ENCODE measurements at places on chromosomes 6 and 20. TPM values are rescaled to one million over a fixed set of nuclear protein-coding genes. Genes with fewer than 3 reads are reported as not detected.

The ID4 gene
- total RNA-seq, result 3.6 TPM

GRCh38 chr6:117265410-117266256, at the start of gene VGLL2:
Gene VGLL2 (plus strand): TSS chr6:117265558. CDS start chr6:117265764, 206 bp downstream.
- peaks cover 33% of the 10 kb centered on the region for H3K4me1 ChIP-seq
- peak within 1 kb of the TSS; percentile 49 for H3K4me3 ChIP-seq
- no peak within 1 kb of the TSS for H3K27ac ChIP-seq
- DNase-seq, result no peak
- H3K27me3 ChIP-seq, result peaks cover 99% of the 10 kb centered on the region

The SGK1 gene
- total RNA-seq, result 44.5 TPM

GRCh38 chr20:63682384-63683139, 13.9 kb upstream of the TNFRSF6B start:
- peak overlapping the region; percentile 88 for H3K27ac ChIP-seq
- DNase-seq, result peak; percentile 80
- no peak overlapping the region for H3K4me3 ChIP-seq

GRCh38 chr6:23176471-23176870, 607.1 kb downstream of the HDGFL1 start:
- no peaks in the 10 kb centered on the region for H3K36me3 ChIP-seq
- H3K27ac ChIP-seq, result no peak overlapping the region
- H3K4me1 ChIP-seq, result peaks cover 6% of the 10 kb centered on the region
- no peaks in the 10 kb centered on the region for H3K27me3 ChIP-seq

The SPO11 gene
- not detected for total RNA-seq

DNA sequence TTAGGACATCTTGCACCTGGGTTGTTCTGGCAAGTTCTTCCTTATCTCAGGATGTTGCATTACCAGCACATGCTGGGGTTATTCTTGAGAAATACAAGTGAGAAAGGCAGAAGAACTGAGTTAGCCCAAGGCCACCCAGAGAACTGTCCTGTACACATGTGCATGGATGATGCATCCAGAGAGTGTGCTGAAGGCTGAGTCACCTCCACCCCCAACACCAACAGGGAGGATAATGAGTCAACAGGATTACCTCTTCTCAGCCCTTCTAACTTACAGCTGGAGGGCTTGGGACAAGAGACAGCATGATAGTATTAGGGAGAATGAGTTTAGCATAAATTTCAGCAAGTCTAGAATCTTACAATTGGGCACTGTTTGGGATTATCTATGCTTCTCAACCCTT, 8.5 kb downstream of the SCGN start:
- no peaks in the 10 kb centered on the region for H3K27me3 ChIP-seq
- H3K27ac ChIP-seq, result no peak overlapping the region
- H3K4me1 ChIP-seq, result no peaks in the 10 kb centered on the region
- DNase-seq, result no peak
- no peak overlapping the region for H3K4me3 ChIP-seq

- H3K27ac ChIP-seq, result no peak overlapping the region
- peaks cover 39% of the 10 kb centered on the region for H3K27me3 ChIP-seq
- DNase-seq, result no peak
- H3K4me1 ChIP-seq, result no peaks in the 10 kb centered on the region
These were observed 13.0 kb downstream of the GNAS-AS1 start for GRCh38 chr20:58837717-58838116.

DNA sequence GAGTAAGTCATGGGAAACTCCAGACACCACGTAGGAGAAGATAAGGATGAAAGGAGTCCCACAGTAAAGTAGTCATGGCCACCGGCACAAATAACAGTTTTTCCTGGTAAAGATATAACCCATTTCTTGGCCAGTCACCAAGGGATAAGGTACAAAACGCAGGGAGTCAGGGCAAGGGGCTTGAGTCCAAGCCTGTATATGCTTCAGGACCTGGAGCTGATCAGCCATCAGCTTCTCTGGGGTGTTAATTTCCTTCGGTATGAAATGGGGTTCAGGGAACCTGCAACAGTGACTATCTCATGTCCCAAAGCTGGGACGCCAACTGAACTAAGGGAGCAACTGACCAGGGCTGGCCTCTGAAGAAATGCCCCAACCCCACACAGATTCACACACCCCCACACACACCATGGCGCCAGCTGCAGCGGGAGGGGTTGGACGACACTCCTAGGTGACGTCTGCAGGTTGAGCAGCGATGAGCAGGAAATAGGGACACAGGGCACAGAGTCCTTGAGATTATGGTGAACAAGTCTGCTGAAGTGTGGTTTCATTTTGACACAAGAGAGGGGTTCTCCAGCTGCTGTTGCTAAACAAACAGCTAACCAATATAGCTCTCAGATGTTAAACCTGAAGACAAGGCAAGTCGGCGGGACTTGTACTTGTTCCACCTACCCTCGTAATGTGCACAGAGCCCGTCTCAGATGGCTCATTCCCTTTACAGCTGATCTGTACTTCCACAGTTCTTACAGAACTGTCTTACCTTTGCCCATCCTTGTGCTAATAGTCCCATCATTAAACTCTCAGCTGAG, 7.4 kb upstream of the ADTRP start:
- H3K27ac ChIP-seq, result no peak overlapping the region
- no peaks in the 10 kb centered on the region for H3K4me1 ChIP-seq
- H3K4me3 ChIP-seq, result no peak overlapping the region
- H3K27me3 ChIP-seq, result no peaks in the 10 kb centered on the region
- DNase-seq, result no peak

The LIME1 gene
- 2.5 TPM for total RNA-seq

- no peaks in the 10 kb centered on the region for H3K36me3 ChIP-seq
- no peak overlapping the region for H3K27ac ChIP-seq
- H3K27me3 ChIP-seq, result no peaks in the 10 kb centered on the region
- H3K4me1 ChIP-seq, result peaks cover 36% of the 10 kb centered on the region
- H3K4me3 ChIP-seq, result peak overlapping the region; percentile 63
These were observed 937 bp downstream of the TAF8 start for GRCh38 chr6:42051268-42051653.

DNA sequence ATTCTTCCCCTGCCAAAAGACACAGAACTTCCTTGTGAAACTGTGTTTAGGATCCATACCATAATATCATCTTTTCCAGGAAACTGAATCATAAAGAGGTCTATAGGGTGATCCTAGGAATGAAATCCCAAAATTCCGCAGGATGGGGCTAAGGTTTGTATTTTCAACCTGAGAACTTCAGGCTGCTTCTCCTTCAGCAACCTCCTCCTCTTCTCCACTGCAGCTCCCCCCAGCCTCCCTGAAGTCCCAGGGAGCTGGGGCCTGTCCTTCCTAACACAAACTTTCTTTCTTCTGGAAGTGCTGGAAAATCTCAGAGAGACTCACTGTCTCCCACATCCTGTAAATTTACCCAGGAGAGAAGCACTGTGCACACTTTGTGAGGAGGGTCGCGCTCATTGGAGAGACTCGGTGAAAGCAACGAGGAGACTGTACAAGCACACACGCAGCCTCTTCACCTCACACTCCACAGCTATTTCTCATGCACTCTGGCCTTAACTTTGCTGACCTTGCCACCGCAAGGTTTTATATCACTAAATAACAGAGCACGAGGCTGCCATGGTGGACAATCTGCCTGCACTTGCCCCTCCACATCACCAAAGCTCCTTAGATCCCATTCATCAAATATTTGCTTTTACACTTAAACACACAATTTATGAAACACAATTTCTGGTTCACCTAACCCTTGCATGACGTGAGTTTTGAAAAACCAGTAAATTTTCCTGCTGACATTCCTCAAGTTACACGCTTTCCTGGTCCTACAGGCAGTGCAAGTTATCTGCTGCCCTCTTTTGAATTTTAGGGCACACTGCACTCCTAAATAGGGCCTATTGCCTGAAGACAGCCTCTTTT, 14.3 kb downstream of the ID4 start:
- H3K36me3 ChIP-seq, result no peaks in the 10 kb centered on the region
- H3K4me1 ChIP-seq, result peaks cover 6% of the 10 kb centered on the region
- H3K27me3 ChIP-seq, result no peaks in the 10 kb centered on the region
- peak; percentile 21 for DNase-seq
- H3K4me3 ChIP-seq, result peak overlapping the region; percentile 23
- H3K27ac ChIP-seq, result no peak overlapping the region

- H3K27me3 ChIP-seq, result no peaks in the 10 kb centered on the region
- H3K4me1 ChIP-seq, result no peaks in the 10 kb centered on the region
- DNase-seq, result no peak
These were observed 32.5 kb downstream of the VSTM2L start for GRCh38 chr20:37935435-37935834.

DNA sequence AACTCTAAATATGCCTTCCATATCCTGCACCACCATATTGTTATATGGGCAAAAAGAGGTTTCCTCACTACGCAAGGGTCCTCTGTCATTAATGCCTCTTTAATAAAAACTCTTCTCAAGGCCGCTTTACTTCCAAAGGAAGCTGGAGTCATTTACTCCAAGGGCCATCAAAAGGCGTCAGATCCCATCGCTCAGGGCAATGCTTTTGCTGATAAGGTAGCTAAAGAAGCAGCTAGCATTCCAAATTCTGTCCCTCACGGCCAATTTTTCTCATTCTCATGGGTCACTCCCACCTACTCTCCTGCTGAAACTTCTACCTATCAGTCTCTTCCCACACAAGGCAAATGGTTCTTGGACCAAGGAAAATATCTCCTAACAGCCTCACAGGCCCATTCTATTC, 30.3 kb upstream of the ZBTB22 start:
- H3K27me3 ChIP-seq, result no peaks in the 10 kb centered on the region
- no peak for DNase-seq
- H3K27ac ChIP-seq, result no peak overlapping the region

DNA sequence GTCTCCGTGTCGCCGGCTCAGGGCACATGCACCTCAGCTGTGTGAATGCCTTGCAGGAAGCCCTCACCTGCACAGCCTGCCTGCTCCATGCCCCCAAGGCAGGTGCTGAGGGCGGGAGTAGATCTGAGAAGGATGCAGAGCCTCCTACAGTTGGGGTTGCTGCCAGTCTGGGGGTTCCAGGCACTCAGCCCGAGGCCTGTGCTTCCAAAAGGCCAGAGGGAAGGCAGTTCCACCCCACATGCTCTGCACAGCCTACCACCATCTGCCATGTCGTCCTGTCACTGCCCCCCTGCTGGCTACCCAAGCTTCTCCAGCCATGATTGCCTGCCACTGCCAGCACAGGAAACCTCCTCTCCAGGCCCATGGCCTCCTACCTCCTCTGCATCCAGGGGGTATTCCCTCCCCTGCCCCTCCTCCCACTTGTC, 19.3 kb downstream of the ACSS1 start:
- no peaks in the 10 kb centered on the region for H3K27me3 ChIP-seq
- peak overlapping the region; percentile 91 for H3K27ac ChIP-seq
- no peak overlapping the region for H3K4me3 ChIP-seq
- H3K4me1 ChIP-seq, result peaks cover 99% of the 10 kb centered on the region

The ARFGEF3 gene
- 11.1 TPM for total RNA-seq

DNA sequence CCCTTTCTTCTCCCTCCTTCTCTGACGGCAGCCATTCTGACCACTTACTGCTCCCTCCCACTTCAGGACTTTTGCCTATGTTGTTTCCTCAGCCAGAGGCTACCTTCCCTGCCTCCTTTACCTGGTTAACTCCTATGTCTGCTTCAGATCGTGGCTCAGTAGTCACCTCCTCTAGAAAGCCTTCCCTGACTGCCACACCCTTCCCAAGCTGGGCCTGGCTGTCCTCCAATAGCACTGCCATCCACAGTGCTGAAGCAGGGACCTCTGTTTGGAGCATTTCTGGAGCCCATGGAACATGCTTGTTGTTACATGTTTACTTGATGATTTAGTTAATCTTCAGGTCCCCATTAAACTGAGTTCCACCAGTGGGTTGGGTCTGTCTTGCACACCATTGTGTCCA, 13.8 kb downstream of the XKR7 start:
- no peak for DNase-seq
- peaks cover 6% of the 10 kb centered on the region for H3K27me3 ChIP-seq
- H3K27ac ChIP-seq, result no peak overlapping the region
- H3K36me3 ChIP-seq, result no peaks in the 10 kb centered on the region
- no peak overlapping the region for H3K4me3 ChIP-seq
- H3K4me1 ChIP-seq, result no peaks in the 10 kb centered on the region

The NINL gene
- total RNA-seq, result 8.3 TPM

The EPHA7 gene
- total RNA-seq, result 15.1 TPM

- H3K4me3 ChIP-seq, result no peak overlapping the region
- peaks cover 17% of the 10 kb centered on the region for H3K4me1 ChIP-seq
These were observed 37.1 kb downstream of the PIGU start for GRCh38 chr20:34639755-34640222.

The PAK5 gene
- total RNA-seq, result 0.04 TPM

DNA sequence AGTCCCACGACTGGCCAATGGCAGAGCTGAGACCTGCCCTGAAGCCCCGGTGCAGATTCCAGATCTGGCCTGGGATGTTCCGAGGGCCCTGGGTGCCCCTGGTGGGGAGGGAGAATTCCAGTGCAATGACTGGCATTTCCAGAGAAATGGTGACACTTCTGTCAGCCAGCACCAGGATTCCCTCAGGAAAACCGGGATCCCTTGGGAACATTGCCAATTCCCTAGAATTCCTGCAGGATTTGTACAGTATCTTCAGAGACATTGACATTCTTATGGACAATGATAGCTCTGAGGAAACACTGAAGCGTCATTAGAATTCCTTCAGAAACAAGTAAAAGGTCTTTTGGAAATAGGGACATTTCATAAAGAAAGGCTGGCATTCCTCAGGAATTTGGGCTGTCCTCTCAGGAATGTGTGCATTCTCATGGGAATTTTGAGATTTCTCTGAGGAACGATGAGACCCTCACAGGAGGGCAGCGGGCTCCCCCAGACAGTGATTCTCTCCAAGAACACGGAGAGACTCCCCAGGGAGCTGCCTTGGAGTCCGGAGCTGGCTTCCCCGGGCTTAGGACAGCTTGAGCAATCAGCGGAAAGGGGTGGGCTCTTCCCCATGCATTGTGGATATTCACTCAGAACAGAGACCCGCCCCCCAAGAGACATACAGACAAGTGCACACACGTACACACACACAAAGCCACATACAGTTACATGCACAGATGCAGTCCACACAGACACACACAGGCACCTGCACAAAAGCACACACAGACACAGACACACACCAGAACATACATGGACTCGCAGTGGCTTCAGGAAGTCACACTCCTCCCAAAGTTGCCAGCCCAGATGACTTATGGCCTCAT, 35.2 kb upstream of the BPIFA2 start:
- no peaks in the 10 kb centered on the region for H3K36me3 ChIP-seq
- H3K4me1 ChIP-seq, result no peaks in the 10 kb centered on the region
- H3K27me3 ChIP-seq, result peaks cover 4% of the 10 kb centered on the region

- no peak for DNase-seq
- H3K27ac ChIP-seq, result no peak overlapping the region
- H3K4me3 ChIP-seq, result no peak overlapping the region
These were observed 189.9 kb upstream of the EYA4 start for GRCh38 chr6:133051240-133051639.

The SLC26A8 gene
- total RNA-seq, result not detected

GRCh38 chr6:163780994-163781393, 366.5 kb downstream of the QKI start:
- H3K36me3 ChIP-seq, result no peaks in the 10 kb centered on the region
- peak; percentile 57 for DNase-seq
- H3K4me1 ChIP-seq, result peaks cover 23% of the 10 kb centered on the region
- no peaks in the 10 kb centered on the region for H3K27me3 ChIP-seq
- H3K27ac ChIP-seq, result peak overlapping the region; percentile 68
- no peak overlapping the region for H3K4me3 ChIP-seq

The MOG gene
- 3.8 TPM for total RNA-seq
